ENCODE measurements at places on chromosomes 7 and 10.

DNA sequence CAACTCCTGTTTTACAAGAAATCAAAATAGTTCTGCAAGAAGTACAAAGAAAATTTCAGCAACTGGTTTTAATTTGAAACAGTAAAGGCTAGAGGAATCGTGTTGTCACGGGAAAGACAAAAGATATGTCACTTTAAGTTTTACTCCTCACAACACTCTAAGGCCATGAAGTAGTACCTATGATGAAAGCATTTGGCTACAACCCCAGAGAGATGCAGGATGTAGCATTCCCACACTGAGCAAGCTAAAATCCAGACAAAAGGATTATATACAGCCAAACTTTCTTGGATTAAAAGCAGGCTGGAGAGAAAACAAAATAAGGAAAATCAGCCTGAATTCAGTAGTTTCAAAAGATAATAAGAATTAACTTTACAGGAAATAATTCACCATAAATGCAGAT, 245.5 kb upstream of the STEAP1 start:
- no peak for DNase-seq

- no peak for DNase-seq
Observed at GRCh38 chr10:121788115-121788514, 139.7 kb downstream of the ATE1 start.

DNA sequence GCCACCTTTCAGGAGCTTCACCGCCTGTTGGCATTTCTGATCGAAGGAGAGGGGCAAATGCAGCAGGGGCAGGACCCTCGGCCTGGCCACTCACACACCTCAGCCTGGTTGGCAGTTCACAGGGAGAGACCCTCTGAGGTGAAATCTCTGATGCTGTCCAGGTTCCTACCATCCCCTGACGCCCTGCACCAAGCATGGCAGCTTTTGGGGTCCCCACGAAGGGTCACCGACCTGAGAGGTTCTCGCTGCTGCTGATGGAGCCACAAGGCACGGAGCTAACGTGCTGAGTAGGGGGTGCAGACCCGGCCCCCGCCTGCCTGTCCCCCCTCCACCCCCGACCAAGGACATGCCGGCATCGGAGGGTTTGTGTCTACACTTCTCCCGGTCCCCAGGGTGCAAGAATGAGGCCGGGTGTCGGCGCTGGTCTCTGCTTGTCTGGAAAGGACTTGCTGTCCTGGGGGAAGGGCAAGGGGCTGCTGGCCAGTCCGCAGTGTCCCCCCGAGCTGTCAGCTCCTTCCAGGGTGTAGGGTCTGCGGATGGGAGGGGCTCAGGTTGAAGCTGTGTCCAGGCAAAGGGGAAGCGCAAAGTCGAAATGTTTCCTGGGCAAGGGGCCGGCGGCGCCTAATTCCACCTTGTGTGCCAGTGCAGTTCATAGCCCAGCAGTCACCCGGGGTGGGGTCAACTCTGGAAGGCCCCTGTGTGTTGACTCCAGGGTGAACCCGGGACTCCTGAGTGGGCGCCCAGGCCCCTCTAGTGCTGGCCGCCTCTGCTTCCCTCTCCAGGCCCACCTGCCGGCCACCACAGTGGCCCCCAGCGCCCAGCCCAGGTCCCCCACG, 132.6 kb downstream of the DNAJB6 start:
- DNase-seq = no peak

DNA sequence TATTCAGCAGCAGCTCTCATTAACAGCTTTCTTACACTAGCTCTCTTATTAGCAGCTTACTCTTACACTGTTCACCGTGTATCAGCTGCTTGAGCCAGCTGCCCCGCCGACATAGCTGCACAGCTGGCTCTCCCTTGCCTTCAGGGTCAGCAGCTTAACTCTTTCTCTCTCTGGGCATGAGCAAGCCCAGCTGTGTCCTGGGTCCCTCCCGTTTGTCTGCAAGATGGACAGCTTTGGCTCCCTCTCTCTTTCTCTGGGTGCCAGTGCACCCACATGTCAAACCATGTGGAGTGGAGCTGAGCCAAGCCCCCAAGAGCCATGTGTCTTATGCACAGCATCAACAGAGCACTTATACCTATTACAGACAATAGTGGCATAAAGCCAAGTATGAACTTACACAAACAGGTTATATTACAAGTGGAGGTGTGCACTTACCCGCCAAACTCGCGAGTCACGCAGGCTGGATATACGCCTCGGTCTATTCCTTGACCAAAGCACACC, 35.7 kb upstream of the MTPAP start:
- DNase-seq = no peak

DNA sequence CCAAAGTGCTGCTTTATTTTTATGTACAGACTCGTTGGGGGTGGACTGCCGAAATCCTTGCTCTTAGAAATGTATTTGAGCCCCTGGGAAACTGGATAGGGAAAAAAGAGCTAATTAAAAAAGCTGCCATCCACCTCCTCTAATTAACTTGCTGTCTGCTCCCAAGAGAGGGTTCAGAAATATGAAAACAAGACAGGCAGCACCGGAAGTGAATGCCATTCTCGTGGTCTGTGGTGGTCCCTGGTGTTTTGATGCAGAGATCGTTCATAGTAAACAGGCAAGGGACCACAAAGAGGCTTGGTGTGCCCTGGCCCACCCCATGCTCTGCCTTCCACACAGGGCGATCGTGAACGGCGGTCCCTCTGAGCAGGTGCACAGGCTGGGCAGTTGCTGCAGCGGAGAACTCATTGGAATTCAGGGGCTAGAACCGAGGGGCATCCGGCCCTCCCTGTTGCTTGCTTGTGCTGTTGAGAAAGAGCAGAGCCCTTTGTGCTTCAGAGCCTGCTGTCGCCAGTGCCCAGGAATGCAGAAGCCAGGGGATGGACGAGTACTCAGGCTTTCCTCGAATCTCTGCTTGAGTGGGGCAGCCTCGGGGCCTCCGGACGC, 79.1 kb upstream of the BTBD16 start:
- DNase-seq = no peak

- no peak for DNase-seq
Observed at GRCh38 chr10:70474780-70475179, 3.8 kb upstream of the PALD1 start.
